ENCODE measurements at places on chromosomes 16 and 17.

GRCh38 chr17:49820773-49821172 is 27.1 kb downstream of the TAC4 start:
- DNase-seq: no peak

DNA sequence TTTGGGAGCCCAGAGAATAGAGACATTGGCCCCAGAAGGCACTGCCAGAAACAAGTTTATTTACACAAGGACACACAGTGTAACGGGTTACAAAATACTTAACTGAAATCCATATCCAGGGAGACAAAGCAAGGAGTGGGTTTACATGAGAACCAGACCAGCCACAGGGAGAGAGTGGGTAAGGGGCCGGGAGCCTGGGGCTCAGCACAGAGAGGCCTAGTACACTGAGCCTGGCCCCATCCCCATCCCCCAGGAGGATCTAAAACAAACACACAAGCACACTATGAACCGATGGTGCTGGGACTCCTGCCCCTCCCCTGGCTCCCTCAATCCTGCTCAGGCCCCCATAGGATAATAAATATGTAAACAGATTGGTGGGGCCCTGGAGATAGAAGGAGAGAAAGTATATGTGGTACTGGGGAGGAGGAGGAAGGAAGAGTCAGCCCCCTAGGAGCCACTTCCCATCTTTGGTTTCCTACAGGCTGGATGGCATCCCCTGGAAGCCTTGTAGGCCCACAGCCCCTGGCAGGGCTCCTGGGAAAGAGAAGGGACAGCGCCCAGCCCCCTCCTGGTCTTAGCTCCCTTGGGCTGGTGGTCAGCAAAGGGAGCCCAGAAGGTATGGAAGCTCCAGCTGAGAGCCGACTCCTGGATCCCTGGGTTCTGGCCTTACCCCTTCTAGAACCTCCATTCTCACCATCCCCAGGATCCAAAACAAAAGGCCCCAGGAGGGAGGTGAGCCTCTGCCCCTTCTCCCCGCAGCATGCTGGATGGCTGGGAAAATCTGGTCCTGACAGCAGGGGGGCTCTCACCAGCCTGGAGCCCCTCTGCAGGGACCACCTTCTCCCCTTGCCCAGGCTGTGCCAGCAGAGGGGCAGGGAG is 6.4 kb downstream of the G6PC3 start:
- no peak for DNase-seq

- no peak for DNase-seq
Observed at GRCh38 chr17:75447951-75448856, 8.2 kb upstream of the TMEM94 start.

- no peak for DNase-seq
Observed at GRCh38 chr17:68533887-68534694, 21.9 kb downstream of the PRKAR1A start.

- no peak for DNase-seq
Observed at GRCh38 chr16:48318630-48319029, 66.6 kb downstream of the SIAH1 start.

Measured in Right ventricle myocardium inferior (tissue), 1 donor.